ENCODE measurements at places on chromosomes 5 and 9. TPM values are rescaled to one million over a fixed set of nuclear protein-coding genes. Genes with fewer than 3 reads are reported as not detected.

Gene FCN1
- not detected for total RNA-seq

- DNase-seq = no peak
- peaks cover 6% of the 10 kb centered on the region for H3K4me1 ChIP-seq
- no peak overlapping the region for H3K27ac ChIP-seq
- no peaks in the 10 kb centered on the region for H3K27me3 ChIP-seq
Observed at GRCh38 chr9:83964973-83965349, 15.1 kb downstream of the HNRNPK start.

DNA sequence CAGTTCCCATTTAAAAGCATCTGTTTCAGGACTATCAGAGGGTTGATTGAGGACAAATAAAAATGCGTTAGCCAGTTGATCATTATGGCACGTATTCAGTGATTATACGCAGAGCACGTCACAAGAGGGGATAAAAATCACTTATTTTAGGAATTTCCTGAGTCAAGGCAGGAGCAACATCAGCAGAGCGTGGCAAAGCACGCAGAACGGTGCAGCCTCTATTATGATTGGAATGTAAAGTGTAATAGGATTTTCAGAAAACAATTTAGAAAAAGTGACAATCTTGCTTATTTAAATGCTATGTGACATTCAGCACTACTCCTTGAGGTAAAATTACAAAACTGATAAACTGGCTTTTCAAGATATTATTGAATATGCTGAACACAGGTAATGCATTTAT lies 413.6 kb upstream of the DAP start:
- no peak overlapping the region for H3K4me3 ChIP-seq
- H3K27me3 ChIP-seq = no peaks in the 10 kb centered on the region
- H3K4me1 ChIP-seq = no peaks in the 10 kb centered on the region
- DNase-seq = no peak
- H3K27ac ChIP-seq = no peak overlapping the region

DNA sequence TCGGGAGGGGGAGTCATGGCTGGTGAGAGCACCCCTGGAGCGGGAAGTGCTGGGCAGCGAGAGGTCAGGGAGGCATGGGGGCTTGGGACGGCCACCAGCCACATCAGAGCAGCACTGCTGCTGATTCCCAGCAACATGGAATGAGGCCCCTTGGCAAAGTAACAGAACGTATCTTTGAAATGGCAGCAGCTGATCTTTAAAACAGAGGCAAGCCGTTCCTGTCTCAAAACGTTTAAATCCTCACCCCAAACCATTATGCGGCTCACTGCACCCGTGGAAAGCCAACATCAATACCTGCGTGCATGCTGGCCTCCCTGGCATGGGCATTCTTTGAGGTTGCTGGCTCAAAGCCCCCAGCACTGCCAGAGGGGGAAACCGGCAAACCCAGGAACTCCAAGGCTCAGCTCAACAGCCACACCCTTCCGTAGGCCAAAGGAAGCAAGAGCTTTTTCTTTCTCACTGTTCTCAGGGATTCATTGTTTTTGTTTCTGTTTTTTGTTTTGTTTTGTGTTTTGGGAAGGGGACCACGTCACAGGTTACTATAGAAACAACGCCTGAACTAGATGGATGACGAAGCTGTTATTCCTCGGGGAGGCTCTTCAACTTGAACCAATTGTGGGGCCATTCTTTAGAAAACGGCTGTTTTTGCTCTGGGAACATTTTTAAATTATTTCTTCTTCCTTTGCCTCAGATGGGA lies 28.1 kb upstream of the OBP2B start:
- peaks cover 19% of the 10 kb centered on the region for H3K4me1 ChIP-seq
- H3K27ac ChIP-seq = no peak overlapping the region
- no peak overlapping the region for H3K4me3 ChIP-seq
- no peaks in the 10 kb centered on the region for H3K36me3 ChIP-seq
- H3K27me3 ChIP-seq = no peaks in the 10 kb centered on the region

Gene PTPRD
- 0.02 TPM for total RNA-seq

DNA sequence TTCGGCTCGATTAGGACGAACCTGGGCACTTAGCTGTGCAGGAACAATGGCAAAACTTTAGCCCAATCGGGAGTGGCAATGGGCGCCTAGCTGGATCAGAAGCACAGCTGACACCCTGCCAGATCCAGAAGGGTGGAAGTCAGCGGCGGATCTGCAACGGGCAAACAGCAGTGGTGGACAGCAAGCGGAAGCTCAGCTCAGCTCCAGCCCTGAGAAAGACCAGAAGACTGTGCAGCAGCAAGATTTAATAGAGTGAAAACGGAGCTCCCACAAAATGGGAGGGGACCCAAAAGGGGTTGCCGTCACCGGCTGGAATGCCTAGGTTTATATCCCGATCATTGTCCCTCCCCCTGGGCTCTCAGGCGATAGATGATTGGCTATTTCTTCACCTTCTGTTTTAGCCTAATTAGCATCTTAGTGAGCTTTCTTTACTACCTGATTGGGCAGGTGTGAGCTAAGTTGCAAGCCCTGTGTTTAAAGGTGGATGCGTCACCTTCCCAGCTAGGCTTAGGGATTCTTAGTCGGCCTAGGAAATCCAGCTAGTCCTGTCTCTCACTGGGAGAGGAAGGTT lies 1237.9 kb downstream of the CDH12 start:
- DNase-seq = no peak
- no peaks in the 10 kb centered on the region for H3K36me3 ChIP-seq
- no peak overlapping the region for H3K4me3 ChIP-seq
- no peaks in the 10 kb centered on the region for H3K27me3 ChIP-seq
- H3K4me1 ChIP-seq = no peaks in the 10 kb centered on the region

DNA sequence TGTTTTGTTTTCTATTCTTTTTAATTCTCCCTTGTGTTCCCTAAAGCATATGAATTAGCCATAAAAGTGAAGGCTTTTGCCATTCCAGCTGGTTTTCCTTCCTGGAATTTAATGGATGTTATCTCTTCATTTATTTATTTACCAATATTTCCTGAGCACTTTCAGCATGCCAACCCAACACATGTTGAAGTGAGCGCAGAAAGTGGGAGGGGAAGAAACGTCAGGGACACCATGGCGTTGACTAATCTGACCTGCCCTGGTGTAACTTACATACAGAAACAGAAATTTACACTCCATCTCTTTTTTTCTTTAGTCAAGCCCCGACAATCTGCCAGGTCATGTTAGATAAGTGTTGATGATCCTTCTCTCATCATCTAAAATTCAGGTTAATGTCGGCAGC lies 247.5 kb downstream of the PCSK5 start:
- peaks cover 10% of the 10 kb centered on the region for H3K4me1 ChIP-seq
- no peak overlapping the region for H3K4me3 ChIP-seq
- H3K27me3 ChIP-seq = no peaks in the 10 kb centered on the region
- no peak overlapping the region for H3K27ac ChIP-seq
- no peak for DNase-seq
- no peaks in the 10 kb centered on the region for H3K36me3 ChIP-seq

Gene CDKN2B
- total RNA-seq = 9.8 TPM

DNA sequence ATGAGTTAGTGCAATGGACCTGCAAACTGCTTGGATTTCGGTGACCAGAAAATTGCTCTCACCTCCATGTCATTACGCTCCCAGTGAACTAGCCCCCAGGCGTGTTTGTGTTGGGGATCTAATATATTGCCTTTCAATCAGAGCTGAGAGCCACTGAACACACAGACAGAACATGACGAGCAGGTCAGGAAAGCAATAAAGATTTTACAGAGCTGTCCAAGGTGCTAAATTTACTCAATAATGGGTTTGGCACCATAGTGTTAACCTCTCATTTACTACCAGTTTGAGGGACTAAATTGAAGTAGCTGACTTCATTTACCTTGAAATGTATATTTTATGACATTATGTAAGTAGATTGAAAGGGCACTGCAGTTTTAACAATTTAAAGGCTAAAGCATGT lies 383.0 kb downstream of the EBF1 start:
- H3K36me3 ChIP-seq = no peaks in the 10 kb centered on the region
- H3K4me3 ChIP-seq = no peak overlapping the region
- H3K27ac ChIP-seq = no peak overlapping the region
- H3K27me3 ChIP-seq = peaks cover 13% of the 10 kb centered on the region

DNA sequence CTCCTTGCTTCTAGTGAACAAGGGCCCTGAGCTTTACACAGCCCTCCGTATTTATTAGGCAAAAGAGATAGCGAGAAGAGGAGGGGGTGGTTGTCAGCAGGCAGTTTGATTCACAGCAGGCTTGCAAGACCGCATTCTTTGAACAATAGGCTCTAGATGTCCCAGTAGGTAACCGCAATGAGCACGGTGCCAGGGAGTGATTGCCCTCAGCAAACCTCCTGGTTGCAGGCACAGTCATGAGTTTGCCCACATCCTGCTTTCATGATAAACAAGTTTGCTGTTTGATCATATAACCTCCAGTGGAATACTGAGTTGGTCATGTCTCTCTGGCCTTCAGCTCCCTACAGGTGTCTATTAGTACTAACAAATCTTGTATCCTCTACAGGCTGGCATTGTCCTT lies 66.1 kb downstream of the CACNA1B start:
- no peak for DNase-seq
- H3K36me3 ChIP-seq = no peaks in the 10 kb centered on the region
- H3K27ac ChIP-seq = no peak overlapping the region
- H3K4me3 ChIP-seq = no peak overlapping the region

GRCh38 chr5:80925931-80926330 lies 34.2 kb upstream of the RASGRF2 start:
- no peaks in the 10 kb centered on the region for H3K4me1 ChIP-seq
- no peak overlapping the region for H3K4me3 ChIP-seq
- H3K36me3 ChIP-seq = no peaks in the 10 kb centered on the region
- no peak for DNase-seq
- no peaks in the 10 kb centered on the region for H3K27me3 ChIP-seq

DNA sequence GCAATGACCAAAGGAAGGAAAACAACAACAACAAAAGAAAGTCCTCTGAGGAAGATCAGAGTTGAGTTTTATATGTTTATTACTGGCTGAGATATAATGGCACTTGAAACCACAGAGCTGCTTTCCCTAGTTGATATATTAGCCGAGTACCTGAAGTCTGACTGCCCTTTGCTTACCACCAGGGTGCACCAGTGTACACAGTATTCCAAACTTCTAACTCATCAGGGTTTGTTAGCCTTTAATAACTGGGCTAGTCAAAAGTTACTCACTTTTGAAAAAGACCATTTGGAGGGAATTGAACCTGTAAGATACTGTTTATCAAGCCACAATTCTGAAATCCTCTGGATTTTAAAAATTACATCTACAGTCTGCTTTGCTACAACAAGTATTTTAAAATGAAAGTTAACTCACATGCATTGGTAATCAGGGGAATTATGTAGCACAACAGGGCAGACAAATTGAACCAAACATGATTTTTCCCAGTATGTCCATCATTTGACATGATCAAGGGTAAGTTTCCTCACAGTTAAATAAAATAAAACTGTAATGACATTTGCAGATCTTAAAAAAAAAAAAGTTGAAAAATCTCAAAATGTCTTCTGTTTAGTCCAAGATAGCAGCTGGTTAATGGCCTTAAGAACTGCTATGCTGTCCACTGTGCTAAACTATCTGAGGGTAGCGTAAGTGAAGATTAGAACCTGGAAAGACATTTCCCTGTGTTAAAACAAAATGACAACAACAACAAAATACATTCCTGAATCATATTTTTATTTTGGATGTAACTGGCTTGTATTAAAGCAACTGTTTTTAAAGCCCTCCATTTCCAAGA lies 57.3 kb upstream of the C6 start:
- H3K4me1 ChIP-seq = no peaks in the 10 kb centered on the region
- H3K4me3 ChIP-seq = no peak overlapping the region
- H3K27ac ChIP-seq = no peak overlapping the region
- H3K27me3 ChIP-seq = 0 out of 2 replicates have a peak, but pooled peaks cover 5% of the 10 kb centered on the region
- peak; percentile 33 for DNase-seq

Gene SPINK1
- 4.5 TPM for total RNA-seq

DNA sequence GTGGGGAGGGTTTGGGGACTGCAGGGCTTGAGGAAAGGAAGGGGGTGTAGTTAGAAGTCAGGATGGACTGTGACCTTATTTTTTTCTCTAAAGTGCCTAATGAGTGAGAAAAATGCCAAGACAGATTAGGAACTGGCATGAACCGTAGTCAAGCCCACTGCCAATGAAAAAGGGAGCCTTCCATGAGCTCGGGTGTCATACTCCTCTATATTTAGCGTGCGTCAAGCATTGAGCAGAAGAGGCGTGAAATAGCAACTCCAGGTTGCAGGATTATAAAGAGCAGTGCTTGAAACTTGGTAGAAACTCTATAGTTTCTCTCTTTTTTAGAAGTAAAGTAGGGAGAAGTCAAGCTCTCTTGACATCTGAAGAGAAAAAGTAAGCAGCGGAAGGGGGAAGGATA lies 1.8 kb downstream of the SGCD start:
- no peak overlapping the region for H3K4me3 ChIP-seq
- no peaks in the 10 kb centered on the region for H3K27me3 ChIP-seq
- no peak for DNase-seq
- no peak overlapping the region for H3K27ac ChIP-seq
- H3K4me1 ChIP-seq = no peaks in the 10 kb centered on the region
- no peaks in the 10 kb centered on the region for H3K36me3 ChIP-seq

Gene OMD
- not detected for total RNA-seq

- H3K36me3 ChIP-seq = no peaks in the 10 kb centered on the region
- DNase-seq = peak; percentile 46
- H3K4me1 ChIP-seq = peaks cover 51% of the 10 kb centered on the region
Observed at GRCh38 chr9:128555180-128555721, 2.9 kb downstream of the SPTAN1 start.

DNA sequence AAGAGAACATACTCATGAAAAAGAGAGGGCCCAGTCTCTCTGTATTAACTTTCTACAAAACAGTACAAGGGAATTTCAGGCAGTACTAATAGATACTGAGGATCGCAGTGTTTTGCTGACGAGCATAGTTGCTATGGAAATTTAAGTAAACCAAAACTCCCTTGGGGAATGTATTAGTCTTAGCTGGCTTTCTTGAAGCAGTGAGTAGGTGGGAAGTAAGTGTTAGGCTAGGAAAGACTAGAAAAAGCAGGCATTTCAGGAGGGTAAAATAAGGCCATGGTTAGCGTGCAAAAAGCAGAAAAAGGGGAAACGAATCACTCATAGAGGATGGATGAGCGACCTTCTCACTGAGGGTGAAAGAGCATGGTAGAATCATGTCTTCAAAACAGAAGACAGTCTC lies 84.3 kb upstream of the ACTBL2 start:
- no peaks in the 10 kb centered on the region for H3K27me3 ChIP-seq
- H3K4me3 ChIP-seq = no peak overlapping the region
- no peaks in the 10 kb centered on the region for H3K36me3 ChIP-seq
- no peak overlapping the region for H3K27ac ChIP-seq
- DNase-seq = no peak
- no peaks in the 10 kb centered on the region for H3K4me1 ChIP-seq
